ENCODE measurements at places on chromosomes 7 and 10.

GRCh38 chr10:78162853-78163252 lies 129.2 kb downstream of the RPS24 start:
- no peak for DNase-seq

DNA sequence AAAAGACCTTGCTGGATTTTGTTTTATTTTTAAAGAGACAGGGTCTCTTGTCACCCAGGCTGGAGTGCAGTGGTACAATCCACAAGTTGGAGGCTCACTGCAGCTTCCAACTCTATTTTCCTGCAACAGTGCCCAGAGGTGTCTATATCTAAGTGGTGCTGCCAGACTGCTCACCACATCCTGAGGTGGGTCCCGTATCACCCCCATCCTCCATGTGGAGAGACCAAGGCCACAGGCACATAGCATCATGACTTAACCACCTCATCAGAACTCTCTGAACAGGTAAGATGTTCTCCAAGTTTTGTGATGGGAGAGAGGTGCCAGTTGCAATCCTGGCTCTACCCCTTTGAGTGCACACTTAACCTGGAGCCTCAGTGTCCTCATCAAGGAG lies 98.2 kb downstream of the RNF216 start:
- DNase-seq, result no peak

- no peak for DNase-seq
These were observed 1090.2 kb downstream of the NXPH1 start for GRCh38 chr7:9523579-9523978.

DNA sequence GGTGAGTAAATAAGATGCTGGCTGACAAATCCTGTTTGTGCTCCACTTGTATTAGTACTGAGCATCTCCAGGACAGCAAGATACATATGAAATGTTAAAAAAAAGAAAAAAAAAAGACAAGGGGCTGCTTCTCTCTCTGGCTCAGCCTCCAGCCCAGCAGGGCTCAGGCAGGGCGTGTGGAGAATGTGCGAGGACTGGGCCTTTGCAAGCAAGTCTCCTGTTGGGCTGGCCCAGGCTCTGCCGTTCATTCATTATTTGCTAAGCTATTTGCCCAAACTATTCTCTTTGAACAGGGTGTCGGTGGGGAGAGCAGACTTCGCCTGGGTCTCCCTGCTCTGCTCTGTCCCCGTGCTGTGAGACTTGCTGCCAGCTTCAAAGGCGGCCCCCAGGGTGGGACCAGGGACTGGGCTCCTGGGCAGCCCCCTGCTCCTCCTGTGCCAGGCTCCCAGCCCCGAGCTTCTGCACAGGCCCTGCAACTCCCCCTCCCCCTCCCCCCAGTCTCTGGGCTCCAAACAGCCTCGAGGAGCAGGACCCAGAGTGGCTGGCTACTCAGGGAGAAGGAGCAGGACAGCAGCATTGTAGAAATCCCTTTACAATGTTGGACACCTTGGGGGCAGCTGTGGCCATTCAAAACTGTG lies 25.6 kb upstream of the MGMT start:
- no peak for DNase-seq

DNA sequence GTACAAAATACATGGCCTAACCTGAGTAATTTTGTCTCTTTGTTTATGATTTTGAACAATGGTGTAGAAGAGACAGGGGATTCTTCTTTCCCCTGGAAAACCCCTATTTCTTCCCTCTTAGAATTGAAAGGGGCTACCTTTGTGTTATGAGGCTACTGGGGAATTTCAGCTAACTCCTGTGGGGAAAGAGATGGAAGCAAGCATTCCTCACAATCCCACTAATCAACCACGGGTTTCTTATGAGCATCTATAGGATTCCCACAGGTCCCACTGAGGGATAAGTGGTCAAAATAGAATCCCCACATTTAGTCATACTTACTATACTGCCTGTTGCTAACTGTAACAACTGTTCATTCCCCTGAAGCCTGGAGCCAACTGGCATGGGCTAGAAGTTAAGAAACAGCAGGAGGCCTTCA lies 32.2 kb upstream of the ITGB8 start:
- no peak for DNase-seq

DNA sequence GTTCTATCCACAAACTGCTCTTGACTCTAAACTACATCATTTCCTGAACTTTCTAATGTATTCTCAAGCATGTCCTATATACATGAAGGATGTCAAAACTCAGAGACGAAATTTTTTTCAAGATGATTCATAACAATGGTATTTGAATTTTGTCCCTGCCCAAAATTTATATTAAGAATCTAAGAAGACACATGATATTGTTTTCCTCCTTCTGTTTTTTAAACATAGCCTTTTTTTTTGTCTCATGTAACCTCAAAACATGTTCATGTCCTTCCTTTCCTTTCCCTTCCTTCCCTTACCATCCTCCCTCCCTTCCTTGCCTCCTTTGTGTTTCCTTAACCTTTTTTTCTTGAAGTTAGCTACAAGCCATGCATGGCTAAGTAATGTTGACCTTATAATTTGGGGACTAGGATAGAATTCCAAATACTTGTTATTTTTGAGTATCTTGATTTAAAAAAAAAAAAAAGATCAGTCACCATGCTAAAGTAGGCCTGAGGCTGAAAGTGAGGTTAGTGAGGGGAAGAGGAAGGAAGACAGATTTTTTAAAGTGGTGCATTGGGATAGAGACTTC lies 163.0 kb downstream of the SUGCT start:
- DNase-seq, result no peak

GRCh38 chr10:26368463-26368862 lies 69.7 kb upstream of the APBB1IP start:
- DNase-seq, result no peak

Data from T follicular helper cell (primary cell).